Urinary bladder (tissue), 4 donors: ENCODE measurements at places on chromosomes 5 and 9. TPM values are rescaled to one million over a fixed set of nuclear protein-coding genes. Genes with fewer than 3 reads are reported as not detected.

GRCh38 chr9:87675906-87676515, 49.9 kb upstream of the CTSL start:
- DNase-seq, result no peak

GRCh38 chr5:85709728-85710127, 908.0 kb upstream of the COX7C start:
- DNase-seq, result no peak

GRCh38 chr5:9707732-9708462, 77.7 kb upstream of the TAS2R1 start:
- DNase-seq, result no peak

- peak; percentile 71 for DNase-seq
These were observed 13.8 kb upstream of the PUM3 start for GRCh38 chr9:2857564-2858198.

DNA sequence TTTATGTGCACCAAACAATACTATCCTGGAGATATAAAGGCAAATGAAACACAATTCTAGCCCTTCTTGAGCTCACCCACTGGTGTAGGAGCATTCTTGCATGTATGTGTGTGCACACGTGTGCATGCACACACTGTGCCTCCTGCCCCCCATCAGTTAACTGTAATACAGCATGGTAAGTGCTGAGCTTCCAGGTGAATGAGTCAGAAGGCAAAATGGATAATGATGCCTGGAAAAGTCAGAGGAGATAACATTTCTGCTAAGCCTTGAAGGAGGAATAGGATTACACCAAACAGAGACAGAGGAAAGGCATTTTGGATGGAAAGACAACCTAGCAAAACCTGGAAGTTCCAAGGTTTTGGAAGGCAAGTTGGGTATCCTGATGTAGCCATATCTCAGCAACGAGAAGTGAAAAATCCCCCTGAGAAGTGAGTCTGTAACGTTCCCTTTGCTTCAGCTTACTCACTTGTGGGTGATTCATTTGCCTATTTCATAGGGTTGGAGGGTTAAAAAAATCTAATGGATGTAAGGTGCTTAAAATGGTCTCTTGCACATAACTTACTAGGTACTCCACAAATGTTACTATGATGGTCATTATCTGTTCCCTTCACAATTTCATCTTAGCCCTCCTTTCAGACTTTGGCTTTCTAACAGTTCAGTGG, 101.4 kb upstream of the STC2 start:
- no peak for DNase-seq

GRCh38 chr5:17737092-17737491, 102.8 kb downstream of the TAF11L14 start:
- no peak for DNase-seq

The GALNT12 gene
- 12.6 TPM for polyA plus RNA-seq

The INSL4 gene
- not detected for polyA plus RNA-seq
